H4 (cell line): ENCODE measurements at places on chromosomes 6 and 20. TPM values are rescaled to one million over a fixed set of nuclear protein-coding genes. Genes with fewer than 3 reads are reported as not detected.

MYH7B gene
- 0.62 TPM in 1 of 2 replicates, not detected in the other for total RNA-seq

TGM3 gene
- not detected in 2 replicates for total RNA-seq

GJA10 gene
- total RNA-seq: not detected in 2 replicates

STMND1 gene
- not detected in 2 replicates for total RNA-seq

ECT2L gene
- total RNA-seq: not detected in 2 replicates

GABRR2 gene
- 0.08 TPM in 1 of 2 replicates, not detected in the other for total RNA-seq

DLL1 gene
- 0.54 and 2.2 TPM in 2 replicates for total RNA-seq

TNF gene
- total RNA-seq: not detected in 2 replicates

FUCA2 gene
- total RNA-seq: 68.2 and 72.8 TPM in 2 replicates

FAM209B gene
- not detected in 2 replicates for total RNA-seq

IMPG1 gene
- 0.14 TPM in 1 of 2 replicates, not detected in the other for total RNA-seq
